ENCODE measurements at places on chromosomes 12 and 14.

DNA sequence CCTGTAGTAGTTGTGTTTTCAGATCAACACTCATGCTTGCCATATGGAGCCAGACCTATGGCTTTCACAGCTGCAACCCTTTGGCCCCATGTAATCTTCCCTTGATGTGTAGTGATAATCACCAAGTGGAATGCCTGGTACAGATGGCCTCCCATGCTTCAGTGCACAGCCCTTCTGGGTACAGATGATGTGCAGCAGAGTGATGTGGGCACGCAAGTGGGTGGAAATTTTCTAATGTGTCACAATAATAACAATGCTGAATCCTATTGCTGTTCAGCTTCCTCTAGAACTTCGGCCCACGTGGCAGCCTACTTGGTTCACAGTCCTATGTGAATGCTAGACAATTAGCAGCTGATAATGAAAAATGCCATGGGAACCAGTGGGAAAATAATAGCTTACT lies 188.1 kb downstream of the SNAPC1 start:
- DNase-seq, result no peak

GRCh38 chr12:132633398-132633797 lies 14.8 kb downstream of the P2RX2 start:
- no peak for DNase-seq

DNA sequence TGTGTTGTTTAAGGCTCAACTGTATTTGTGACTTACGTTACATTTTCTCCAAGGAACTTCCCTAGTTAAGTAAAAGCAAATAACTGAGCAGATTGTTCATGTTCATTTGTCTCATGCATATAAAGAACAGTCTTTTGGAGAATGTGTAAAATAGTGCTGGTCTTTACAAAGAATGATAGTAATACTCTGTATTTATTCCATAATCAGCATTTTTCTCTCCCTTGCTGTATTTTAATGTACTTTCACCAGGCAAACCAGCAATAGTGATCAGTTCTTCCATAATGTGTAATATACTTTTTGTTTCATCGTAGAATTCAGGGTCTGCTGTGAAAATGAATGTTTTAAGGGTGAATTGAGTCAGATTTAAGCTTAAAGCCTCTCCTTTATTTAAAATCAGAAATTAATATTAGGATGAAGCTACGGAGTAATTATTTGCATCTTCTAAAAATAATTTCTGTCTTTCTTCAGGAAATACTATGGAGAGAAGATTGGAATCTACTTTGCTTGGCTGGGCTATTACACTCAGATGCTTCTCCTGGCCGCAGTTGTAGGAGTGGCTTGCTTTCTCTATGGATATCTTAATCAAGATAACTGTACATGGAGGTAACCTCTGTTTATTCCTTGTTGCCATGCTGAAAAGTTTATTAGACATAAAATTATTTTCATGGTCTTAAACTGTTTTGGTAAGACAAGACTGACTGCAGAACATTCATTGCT lies 141.1 kb downstream of the ANO6 start:
- DNase-seq, result no peak

- DNase-seq, result no peak
Observed at GRCh38 chr14:73133795-73134194, 2.5 kb upstream of the PSEN1 start.

DNA sequence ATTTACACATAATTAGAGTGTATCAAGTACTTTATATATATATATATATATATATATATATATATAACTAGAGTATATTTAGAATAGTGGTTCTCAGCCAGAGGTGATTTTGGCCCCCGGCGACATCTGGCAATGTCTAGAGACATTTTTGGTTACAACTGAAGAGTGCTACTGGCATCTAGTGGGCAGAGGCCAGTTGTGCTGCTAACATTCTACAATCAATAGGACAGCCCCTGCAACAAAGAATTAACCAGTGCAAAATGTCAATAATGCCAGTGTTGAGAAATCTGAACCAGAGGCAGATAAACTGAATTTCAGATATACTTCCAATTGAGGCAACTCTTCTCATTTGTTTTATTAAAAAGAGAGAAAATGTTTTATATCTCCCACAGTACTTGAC lies 8.9 kb downstream of the GTF2A1 start:
- DNase-seq, result no peak

DNA sequence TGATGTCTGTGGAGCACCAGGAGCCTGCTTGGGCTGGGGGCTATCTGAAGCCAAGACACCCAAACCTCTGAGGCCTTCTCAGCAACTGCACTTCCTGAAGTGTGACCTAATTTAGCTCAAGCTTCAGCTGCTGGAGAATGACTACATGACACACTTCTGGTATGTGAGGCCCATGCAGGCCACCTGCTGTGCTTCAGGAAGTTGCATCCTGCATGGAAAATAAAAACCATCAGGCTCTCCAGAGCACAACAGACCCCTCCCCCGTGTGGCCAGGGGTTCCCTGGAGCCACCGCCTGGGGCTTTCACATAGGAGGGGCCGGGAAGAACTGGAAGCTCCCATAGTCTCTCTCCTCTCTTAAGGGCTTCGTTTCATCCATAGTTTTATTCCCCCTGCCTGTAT lies 217.7 kb downstream of the SLC15A4 start:
- no peak for DNase-seq

DNA sequence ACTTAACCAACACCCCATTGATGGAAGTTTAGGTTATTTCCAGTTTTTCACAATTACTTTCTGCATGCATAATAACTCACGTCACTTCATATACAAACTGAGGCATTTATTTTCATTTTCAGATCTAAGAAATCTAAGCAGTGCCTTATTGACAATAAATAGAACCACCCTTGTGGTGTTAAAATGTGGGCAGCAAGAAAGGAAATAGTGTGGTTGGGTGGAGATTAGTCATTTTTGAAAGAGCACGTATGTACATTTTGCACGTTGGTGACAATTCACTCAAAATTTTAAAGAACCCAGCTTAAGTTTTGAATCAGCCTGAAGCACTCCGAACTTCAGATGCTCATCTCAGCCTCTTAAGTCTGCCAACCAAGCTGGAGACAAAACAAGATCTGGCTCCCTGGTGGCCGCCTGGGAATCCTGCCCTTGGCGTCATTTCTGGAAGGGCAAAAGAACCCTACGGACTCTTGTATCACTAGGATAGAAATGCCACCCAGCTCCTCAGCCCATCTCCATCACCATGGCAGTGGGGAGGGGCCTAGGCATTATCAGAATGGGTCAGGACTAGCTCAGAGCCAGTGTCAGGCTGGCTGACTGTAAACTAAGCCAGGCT lies 89.5 kb upstream of the BCL2L14 start:
- DNase-seq, result no peak

DNA sequence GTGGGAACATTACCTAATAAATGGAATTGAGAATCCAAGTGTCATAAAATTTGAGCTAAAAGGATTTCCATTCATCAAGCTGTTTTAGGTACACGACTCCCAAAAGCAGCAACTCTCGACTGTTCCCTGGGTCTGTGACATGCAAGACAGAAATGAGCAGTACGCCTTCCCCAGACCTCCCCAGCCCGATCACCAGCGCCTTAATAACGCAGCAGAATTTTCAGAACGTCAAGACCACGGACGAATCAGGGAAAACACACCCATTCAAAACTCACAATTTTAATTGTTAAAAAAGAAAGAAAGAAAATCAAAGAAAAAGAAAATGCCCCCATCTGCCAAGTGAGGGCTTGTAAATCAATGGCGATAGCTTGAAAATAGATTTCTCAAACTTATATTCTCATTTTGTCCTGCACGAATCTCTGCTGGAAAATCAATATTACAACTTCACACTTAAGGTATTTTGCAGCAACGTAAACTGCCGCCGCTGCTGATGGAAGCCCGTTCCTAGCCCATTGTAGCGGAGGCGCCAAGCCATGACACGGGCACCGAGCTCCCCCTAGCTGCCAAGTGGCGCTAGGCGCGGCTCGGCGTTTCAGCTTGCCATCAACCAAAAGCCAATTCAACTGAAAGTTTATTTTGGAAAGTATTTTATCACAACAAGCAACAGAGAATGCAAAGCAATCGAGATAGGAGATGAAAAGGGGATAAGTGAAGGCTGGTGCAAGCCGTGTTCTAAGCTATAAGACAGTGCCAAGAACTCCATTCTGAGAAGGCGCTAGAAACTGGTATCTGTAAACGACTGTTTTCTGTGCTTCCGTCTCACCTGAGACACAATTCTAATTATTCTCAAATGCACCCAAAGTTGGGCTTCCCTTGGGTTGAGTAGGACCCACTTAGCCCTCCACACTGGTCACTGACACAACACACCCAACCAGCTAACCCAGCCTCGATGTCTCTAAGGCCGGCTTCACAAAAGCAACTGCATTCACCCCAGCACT lies 5.5 kb downstream of the BCL11B start:
- peak; percentile 77 for DNase-seq

DNA sequence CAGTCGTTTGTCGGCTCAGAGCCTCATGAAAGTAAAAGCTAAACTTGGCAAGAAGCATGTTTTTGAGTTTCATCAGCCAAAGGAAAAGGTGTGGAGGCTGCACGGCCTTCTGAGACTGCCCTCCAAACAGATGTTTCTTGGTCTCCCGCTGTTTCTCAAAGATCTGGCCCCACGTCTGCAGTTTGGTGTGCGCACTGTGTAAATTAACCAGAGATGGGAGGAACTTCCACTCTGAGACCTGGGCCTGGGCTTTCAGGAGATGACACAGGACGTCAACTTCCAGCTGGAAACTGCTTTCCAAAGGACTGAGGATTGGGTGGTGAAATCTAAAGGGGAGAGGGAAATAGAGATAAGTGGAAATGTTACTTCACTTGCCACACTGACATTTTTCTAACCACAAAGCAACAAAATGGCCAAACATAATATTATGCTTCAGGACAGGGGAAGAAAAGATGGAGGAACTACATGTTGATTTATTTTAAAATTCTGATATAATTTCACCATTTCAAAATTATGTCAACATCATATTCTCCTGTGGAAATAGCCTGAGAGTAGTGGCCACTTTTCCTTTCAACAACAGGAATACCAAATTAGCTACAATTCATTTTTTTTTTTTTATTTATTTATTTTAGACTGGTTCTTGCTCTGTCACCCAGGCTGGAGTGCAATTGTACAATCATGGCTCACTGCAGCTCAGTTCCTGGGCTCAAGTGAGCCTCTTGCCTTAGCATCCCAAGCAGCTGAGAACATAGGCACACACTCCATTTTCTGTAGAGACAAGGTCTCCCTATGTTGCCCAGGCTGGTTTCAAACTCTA lies 27.6 kb downstream of the KICS2 start:
- DNase-seq, result no peak

DNA sequence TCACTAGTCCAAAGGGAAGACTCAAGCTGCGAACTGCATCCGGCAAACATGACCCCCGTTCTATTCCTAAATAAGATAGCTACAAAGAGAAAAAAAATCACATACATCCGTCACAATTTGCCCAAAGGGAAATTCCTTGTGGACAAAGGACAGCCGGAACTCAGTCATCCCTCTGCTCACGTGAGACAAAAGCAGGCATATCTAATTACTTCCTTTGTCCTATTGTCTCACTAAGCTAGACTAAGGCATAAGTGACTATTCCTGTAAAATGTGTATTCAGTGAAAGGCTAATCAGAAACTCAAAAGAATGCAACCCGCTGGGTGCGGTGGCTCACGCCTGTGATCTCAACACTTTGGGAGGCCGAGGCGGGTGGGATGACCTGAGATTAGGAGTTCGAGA lies 27.2 kb upstream of the NINJ2 start:
- DNase-seq, result no peak

DNA sequence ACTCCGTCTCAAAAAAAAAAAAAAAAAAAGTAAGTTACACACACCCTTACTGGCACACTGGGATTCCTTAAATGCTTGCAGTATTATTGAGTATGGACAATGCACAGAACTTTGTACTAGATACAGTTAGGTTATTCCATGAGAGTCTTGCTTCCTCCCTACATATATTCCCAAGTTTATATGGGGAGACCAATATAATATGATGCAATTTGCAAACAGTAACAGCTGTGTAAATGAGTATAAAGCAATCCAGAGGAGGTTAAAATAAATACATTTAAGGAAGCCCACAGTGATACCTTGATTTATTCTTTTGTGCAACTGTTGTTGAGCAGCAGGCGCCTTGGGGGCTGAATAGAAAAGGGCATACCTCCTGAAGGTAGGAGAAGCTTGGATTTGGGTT lies 26.6 kb downstream of the RASSF3 start:
- no peak for DNase-seq

DNA sequence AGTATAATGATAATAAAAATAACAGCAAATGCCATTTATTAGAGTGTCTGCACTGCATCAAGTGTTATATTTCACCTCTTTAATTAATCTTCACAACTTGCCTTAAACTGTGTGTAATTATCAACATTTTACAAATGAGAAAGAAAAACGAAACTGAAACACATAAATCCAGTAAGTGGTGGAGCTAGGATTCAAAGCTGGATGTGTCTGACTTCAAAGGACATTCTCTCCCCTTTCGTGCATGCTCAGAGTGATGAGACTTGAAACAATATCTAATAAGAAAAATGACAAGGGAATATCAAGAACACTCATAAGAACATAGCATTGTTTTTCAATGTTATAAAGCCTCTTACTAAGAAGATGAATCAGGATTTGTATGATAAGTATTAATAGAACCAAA lies 78.8 kb downstream of the DUSP6 start:
- no peak for DNase-seq

DNA sequence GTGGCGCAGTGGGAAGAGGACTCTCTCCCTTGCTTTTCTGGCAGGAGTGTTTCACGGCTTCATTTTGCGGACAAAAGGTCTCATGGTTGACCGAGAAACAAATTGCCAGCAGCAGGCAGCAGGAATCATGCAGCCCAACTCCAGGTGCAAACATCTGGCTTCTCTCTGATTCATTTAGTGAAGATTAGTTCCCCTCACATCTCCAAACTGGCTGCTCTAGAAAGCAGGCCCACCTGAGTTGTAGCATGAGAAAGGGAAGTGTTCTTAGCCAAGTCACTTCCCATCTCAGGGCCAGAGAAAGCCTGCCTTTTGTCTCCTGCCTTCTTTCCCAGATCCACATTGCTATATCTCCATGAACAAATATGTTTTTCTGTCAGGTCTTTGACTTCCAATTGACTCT lies 120.8 kb upstream of the CCDC196 start:
- DNase-seq, result no peak
